Left lung (tissue), 14 donors: ENCODE measurements at places on chromosomes 1 and 21. TPM values are rescaled to one million over a fixed set of nuclear protein-coding genes. Genes with fewer than 3 reads are reported as not detected.

BSND gene
- total RNA-seq = not detected

RAB25 gene
- total RNA-seq = 148 TPM

- DNase-seq = no peak
- no peak overlapping the region for H3K27ac ChIP-seq
- H3K4me3 ChIP-seq = no peak overlapping the region
- H3K4me1 ChIP-seq = no peaks in the 10 kb centered on the region
Measured at GRCh38 chr21:35974775-35975174, 85.6 kb downstream of the SETD4 start.

PDPN gene
- 23.6 TPM for total RNA-seq

PADI1 gene
- not detected for total RNA-seq

OR2G6 gene
- total RNA-seq = not detected

UMODL1 gene
- not detected for total RNA-seq

DNA sequence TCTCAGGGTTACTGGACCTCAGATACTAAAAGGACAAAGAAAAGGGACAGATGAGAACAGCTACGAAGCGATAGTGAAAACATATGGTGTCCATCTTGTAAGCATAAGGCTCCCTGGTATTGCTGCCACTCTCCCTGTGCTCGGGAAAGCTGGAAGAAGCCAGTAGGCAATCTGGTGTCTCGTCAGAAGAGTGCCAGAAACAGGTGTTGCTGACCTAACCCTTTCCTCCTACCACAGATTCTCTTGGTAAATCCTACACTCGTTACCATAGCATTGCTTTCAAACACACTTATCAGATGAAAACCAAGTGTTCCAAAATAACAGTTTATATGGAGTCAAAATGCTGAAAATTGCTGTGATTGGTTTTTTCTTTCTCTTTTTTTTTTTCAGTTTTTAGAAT lies 146.3 kb downstream of the NRIP1 start:
- no peaks in the 10 kb centered on the region for H3K36me3 ChIP-seq
- H3K4me3 ChIP-seq = no peak overlapping the region
- no peaks in the 10 kb centered on the region for H3K4me1 ChIP-seq
- no peak for DNase-seq
- H3K27ac ChIP-seq = no peak overlapping the region
